ENCODE measurements at places on chromosomes 12 and 14. TPM values are rescaled to one million over a fixed set of nuclear protein-coding genes. Genes with fewer than 3 reads are reported as not detected.

The TSPAN11 gene
- 0.76 TPM for total RNA-seq

The KRT4 gene
- total RNA-seq: 0.22 TPM

The CPM gene
- total RNA-seq: 8.5 TPM

The SLC25A47 gene
- not detected for total RNA-seq

The ANKRD52 gene
- total RNA-seq: 26.9 TPM

The ENDOU gene
- not detected for total RNA-seq

The SMCO2 gene
- total RNA-seq: not detected

The NAV3 gene
- total RNA-seq: 69.9 TPM

The SP1 gene
- total RNA-seq: 30.3 TPM

The TMEM30B gene
- 1.7 TPM for total RNA-seq

The EPYC gene
- not detected for total RNA-seq

The AQP2 gene
- total RNA-seq: not detected

DNA sequence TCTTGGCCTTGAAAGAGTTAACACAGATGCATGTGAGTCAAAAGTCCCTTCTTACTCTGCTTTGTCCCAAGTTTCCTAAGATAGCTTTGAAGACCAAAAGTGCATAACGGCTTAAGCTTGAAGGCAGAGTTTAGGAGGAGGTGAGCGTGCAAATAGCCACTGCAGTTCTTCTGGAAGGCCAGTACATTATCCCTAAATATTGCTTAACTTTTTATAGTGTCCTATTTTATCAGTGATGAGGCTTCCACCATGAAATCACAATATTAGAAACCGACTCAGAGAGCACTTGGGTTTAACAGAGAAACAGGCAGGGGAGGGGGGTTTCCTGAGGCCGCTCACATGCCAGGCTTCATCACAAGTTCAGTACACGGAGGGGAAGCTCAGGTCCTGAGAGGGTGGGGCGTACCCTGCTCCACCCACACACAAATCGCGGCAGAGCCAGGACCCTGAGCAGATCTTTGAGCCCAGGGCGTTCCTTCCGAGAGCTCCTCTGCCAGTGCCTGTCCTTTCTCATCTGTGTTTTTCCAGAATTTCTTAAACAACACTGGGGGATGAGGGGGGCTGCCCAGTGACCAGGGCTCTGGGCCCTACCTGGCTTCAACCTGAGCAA is 26.8 kb upstream of the BDKRB2 start:
- peak; percentile 34 for DNase-seq

DNA sequence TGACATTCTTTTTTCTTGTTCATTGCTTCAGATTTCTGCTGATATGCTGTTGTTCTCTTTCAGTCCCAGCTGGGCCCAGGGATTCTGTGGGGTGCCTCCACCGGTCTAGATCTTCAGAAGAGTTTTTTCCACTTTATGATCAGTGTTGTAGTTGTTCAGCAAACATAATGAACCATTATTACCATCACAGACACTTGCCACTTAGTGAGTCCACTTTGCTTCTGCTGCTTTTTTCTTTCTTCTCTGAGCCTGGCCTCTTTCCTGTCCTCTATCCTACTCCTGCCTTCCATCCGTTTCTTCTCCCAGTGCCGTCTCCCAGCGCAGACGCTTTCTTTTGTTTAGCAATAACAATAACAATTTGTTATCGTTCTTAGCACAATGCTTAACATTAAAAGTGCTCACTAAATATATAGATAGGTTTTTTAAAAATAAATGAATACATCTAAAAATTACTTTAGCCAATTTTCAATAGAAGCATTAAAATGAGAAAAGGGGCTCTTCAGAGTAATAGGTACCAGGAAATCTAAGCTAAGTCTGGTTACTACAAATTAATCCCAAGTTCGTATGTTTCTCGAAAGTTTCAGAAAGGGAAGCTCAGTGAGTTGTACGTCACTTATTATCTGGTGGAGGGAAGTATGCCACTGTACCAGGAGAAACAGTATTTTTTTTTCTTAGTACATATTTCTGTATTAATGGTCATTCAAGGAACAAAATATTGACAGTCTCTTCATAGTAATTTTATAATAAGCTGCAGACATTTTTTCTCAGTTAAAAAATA is 98.2 kb downstream of the SRGAP1 start:
- no peak for DNase-seq

DNA sequence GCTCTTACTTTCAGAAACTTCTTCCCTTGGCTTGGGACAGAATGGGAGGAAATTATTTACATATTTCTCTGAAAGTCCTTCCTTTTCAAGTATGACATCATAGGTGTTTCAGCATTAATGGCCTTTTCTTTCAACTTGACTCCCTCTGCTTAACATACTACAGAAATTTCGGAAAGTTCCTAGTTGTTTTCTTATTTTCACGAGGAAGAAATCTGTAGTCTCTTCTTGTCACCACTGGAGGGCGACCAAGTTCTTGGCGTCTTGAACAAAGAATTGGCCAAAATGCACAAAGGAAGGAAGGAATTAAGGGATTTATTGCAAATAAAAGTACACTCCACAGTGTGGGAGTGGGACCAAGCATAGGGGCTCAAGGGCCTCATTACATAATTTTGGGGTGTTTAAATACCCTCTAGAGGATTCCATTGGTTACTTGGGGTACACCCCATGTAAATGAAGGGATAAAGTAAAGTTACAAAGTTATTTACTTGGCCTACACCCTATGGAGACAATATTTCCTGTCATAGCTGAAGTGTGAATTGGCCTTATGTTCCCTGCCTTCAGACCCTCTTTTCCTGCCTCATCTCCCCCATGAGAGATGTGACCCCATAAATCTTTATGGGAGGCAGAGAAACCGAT is 70.4 kb downstream of the RPL10L start:
- DNase-seq: peak; percentile 59

GRCh38 chr12:52070185-52070925 is 577 bp downstream of the ATG101 start:
- peak; percentile 79 for DNase-seq

GRCh38 chr12:2306012-2306411 is 253.2 kb downstream of the CACNA1C start:
- DNase-seq: no peak

DNA sequence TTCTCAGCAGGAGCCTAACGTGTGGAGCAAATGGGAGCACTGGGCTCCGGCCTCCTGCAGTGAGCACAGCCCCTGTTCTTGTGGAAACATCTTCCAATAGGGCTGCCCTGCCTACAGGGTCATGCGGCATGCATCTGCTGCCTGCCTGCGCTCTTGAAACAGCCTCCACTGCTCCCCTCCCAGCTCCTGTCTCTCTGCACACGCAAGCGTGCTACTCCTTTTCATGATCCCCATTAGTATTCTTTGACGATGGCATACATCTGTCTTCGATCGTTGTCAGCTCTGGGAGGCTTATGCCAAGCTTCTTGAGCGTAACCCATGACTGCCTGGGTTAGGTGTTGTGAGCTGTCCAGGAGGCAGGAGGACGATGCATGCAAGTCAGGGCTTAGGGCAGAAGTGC is 23.1 kb downstream of the NTF3 start:
- DNase-seq: no peak

DNA sequence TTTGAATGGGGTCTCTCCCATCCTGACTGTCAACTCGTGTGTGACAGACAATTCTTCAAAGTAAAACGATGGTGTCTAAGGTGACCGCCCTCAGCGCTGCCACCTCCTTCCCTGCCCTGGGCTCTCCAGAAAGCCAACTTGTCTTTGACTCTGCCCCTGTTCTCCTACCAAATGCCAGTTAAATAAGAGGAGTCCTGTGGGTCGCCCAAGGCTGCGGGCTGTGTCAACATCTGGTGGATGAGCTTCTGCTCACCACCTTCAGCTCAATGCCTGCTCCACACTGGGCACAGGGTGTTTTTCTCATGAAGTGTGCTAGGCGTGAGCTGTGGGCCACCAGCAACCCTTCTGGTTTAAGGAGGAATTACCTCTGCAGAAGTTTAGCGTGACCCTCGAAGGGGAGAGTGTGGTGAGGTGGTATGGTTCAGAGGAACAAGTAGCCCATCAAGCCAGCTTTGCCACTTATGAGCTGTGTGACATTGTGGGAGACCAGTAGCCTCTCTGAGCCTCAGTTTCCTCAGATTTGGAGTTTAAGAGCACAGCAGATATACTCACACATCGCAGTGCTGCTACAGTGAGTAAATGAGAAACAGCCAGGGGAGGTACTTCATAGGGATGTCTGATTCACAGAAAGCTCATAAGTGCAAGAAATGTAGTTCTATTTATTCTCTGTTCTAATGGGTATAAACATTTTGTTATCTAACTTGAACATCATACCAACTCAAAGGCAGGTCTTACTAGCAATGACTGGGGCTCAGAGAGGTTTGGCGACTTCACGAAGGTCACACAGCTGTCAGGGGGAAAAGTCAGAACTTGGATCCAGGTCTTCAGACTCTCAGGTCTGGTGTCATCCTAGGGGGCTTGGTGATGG is 12.1 kb downstream of the SERPINA1 start:
- DNase-seq: no peak

- DNase-seq: no peak
Observed at GRCh38 chr12:128940090-128940888, 87.0 kb downstream of the GLT1D1 start.

DNA sequence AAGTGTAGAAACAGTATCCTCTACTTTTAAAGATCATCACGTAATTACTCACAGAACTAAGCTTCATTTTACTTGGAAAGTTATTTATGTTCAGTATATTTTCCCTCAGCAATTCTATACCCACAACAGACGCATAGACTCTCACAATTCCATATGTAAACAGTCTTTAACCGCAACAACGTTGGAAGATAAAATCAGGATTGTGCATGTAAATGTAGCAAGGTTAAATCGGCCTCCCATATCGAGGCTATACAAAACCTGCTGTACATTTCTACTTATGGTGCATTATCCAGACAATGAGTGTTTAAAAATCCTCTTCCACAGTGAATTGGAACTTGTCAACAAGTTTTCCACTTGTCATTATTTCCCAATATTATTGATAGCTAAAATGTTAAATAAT is 581.1 kb downstream of the SLC16A7 start:
- no peak for DNase-seq

DNA sequence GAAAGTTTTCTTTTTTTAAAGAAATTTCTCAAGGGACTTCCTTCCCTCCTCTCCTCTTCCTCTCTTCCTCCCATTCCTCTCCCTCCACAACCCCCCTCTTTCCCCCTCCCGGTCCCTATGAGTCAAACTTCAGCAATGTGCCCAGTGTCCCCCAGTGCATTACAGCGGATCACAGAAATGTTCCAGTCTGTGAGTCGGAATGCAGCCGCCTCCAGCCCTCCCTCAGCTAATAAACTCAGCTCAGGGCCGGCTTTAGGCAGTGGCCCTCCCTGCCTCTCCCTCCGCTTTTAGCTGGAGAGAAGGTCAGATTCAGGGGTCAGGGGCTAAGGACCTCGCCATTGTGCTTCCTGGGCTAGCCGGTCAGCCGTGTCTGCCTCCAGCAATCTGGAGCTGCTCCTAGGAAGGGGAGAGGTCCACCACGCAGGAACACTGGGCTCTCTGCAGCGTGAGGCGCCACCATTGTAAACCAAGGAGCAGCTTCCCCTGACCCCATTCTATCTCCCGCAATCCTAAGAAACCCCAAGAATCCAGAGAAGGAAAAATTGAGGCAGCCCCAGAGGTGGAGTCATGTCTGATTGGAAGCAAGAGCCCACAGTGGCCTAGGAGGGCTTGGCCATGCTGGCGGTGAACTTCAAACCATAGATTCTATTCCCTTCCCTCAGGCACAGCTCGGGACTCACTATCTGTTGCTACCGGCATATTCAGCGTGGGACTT is 1.1 kb upstream of the HDAC7 start:
- DNase-seq: peak; percentile 98

DNA sequence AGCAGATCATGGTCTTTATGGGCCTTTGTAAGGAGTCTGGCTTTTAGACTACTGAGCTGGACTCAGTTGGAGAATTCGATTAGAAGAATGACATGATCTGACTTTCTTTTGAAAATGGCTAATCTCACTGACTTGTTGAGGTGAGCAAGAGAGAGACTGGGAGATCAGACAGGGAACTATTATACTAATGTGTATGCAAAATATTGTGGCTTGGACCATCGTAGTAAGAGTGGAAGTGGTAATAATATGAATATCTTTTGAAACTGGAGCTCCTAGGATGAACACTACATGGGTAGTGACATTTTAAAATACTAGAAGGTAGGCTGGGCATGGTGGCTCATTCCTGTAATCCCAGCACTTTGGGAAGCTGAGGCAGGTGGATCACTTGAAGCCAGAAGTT is 56.2 kb upstream of the CCT2 start:
- no peak for DNase-seq

GRCh38 chr12:57753756-57754337 is 1.1 kb upstream of the MARCHF9 start:
- no peak for DNase-seq

GRCh38 chr14:94099006-94099405 is 11.5 kb upstream of the IFI27 start:
- no peak for DNase-seq

- DNase-seq: no peak
Observed at GRCh38 chr12:68876461-68876860, 56.5 kb downstream of the CPM start.

GRCh38 chr14:71619472-71619871 is 312.8 kb upstream of the RGS6 start:
- no peak for DNase-seq

- DNase-seq: no peak
Observed at GRCh38 chr14:93319958-93320357, 12.9 kb downstream of the BTBD7 start.

DNA sequence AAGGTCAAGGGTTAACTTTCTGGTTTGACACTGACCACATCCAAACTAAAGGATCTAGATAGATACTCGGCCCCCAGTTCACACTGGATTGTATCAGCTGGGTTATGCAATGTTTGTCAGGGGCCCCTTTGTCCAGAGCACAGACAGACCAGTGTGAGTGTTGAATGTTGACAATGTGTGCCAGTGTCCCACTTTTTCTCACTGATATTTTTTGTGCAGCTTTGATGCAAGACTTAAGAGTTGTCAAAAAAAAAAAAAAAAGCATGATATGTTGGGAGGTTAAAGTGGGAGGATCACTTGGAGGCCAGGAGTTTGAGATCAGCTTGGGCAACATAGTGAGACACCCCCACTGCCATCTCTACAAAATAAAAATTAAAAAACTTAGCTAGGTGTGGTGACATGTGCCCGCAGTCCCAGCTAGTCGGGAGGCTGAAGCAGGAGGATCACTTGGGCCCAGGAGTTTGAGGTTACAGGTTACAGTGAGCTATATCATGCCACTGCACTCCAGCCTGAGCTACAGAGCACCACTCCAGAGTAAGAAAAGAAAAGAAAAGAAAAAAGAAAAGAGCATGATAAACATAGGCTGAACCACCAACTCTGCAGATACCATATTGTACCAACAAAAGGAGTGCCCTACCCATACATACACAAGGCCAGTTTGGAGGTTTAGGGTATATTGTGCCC is 97.5 kb downstream of the LGR5 start:
- no peak for DNase-seq

DNA sequence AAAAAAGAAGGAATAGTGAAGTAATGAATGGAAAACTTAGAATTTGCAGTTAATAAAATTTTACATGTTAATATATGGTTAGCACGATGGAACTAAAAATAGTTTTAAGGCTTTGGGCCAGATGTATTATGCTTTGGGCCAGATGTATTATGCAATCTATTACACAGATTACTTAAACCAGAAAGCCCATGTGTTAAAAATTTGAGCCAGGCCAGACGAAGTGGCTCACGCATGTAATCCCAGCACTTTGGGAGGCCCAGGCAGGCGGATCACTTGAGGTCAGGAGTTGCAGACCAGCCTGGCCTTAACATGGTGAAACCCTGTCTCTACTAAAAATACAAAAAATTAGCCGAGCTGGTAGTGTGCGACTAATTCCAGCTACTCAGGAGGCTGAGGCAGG is 17.2 kb downstream of the IFT81 start:
- DNase-seq: peak; percentile 90

GRCh38 chr12:84056-84455 is 17.5 kb downstream of the IQSEC3 start:
- DNase-seq: no peak

All from GM23248 (cell line).